Renal pelvis (tissue), 12 donors: ENCODE measurements at places on chromosomes 1 and 21.
A peak's percentile ranks its signal among the peaks of the same experiment; 100 is the strongest.

DNA sequence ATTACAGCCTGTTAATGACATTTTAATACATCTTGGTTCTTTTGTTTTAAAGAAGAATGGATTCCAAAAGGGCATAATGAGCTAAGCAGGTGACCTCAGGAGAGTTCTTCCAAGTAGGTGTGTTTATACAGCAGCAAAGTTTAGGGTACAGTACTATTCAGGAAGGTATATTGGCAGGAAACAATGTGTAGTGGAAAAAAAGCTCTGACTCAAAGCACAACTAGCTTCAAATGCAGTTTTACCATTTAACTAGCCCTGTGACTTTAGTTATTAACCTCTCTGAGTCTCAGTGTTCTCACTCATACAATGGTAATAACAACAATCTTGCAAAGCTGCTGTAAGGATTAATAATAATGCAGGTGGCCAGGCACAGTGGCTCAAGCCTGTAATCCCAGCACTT is 29.9 kb downstream of the FAF1 start:
- DNase-seq, result no peak

DNA sequence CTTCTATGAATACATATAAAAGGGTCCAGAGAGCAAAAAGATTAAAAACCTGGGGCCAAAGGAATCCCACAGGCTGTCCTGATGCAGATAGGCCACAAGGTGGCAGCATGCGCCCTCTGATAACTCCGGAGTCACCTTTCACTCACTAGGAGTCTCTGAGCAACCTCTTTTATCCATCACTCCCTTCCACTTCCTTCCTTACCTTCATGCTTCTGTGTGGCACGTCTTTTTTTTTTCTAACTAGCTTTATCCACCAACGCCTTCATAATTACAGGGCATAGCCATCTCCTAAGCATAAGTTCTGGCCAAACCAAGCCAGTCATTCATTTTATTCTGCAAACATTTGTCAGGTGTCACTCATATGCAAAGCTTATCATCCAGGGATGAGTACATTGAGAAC is 3.9 kb upstream of the PGLYRP4 start:
- peak; percentile 46 for DNase-seq

DNA sequence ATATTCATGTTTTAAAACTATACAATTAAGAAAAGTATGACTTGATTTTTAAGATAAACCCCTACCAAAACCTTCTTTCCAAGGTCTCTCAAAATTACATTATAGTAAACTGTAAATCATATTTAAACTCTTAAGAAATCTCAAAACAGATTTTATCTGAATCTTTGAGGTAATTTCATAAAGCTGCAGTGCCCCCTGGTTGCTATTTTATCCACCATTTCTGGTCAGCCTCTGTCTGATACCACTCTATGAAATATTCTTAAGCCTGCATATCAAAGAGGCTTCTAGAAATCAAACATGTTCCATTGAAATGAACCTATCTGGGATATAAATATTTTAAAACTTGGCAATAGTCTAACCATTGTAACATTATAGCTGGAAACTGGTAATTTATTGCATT is 317.3 kb downstream of the COL11A1 start:
- DNase-seq, result no peak

DNA sequence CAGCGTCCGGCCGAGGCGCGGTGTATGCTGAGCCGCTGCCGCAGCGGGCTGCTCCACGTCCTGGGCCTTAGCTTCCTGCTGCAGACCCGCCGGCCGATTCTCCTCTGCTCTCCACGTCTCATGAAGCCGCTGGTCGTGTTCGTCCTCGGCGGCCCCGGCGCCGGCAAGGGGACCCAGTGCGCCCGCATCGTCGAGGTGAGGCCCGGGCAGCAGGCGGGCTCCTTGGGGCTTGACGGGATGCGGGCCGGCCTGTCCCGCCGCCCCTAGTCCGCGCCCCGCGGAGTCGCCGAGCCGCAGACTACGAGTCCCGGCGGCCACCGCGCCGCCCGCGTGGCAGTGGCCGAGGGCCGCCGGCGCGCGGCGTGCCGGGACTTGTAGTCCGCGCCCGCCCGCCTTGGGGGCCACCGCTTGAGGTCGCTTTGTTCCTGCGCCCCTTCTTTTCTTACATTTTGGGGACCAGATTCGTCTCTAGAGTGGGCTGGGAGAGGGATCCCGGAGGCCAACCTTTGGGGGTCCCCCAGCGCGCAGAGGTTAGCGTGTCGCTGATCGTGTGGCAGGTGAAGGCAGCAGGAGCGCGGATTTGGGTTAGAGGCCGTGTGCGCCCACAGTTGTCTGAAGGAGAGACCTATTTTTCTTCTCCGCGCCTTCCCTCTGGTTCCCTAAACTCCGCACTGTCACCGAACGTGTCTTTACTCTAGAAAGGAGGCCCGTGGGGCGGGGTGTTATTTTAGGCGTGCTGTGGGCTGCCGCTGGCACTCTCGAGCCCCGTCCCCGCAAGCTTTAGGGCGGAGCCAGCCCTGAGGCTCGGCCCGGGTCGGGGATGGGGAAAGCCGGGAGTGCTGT is 553 bp downstream of the CMPK1 start:
- peak; percentile 85 for DNase-seq

GRCh38 chr21:34262469-34262845 is 101.3 kb upstream of the KCNE2 start:
- no peak for DNase-seq

- no peak for DNase-seq
These were observed 5.3 kb upstream of the DDX59 start for GRCh38 chr1:200674838-200675587.

GRCh38 chr21:44649521-44650100 is 3.4 kb downstream of the KRTAP10-11 start:
- no peak for DNase-seq
